Stomach (tissue), 19 donors: ENCODE measurements at places on chromosomes 4 and X. TPM values are rescaled to one million over a fixed set of nuclear protein-coding genes. Genes with fewer than 3 reads are reported as not detected.

Gene RAB39B
- under 0.01 TPM for total RNA-seq

Gene SSX4B
- not detected for total RNA-seq

Gene SLC49A3
- 12.8 TPM for total RNA-seq

Gene HSFX3
- total RNA-seq, result not detected

DNA sequence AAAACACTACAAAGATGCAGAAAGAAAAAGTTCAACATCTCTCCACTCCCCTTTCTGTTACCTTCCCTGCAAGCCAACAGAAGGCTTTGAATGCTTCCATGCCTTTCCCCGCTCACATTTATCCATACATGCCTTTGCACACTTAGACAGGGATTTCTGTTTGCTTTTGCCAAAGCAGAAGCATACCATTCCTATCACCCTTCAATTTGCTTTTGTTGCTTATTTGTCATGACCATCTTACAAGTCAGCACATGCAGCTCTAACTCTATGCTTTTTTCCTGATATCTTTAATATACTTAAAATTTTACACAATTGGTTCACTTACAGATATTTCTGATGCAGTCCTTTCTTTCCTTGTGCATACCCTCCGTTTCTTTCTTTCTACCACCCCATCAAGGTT, 169.6 kb downstream of the CORIN start:
- DNase-seq, result no peak

GRCh38 chr4:19945979-19946380, 305.7 kb upstream of the SLIT2 start:
- DNase-seq, result peak; percentile 5

DNA sequence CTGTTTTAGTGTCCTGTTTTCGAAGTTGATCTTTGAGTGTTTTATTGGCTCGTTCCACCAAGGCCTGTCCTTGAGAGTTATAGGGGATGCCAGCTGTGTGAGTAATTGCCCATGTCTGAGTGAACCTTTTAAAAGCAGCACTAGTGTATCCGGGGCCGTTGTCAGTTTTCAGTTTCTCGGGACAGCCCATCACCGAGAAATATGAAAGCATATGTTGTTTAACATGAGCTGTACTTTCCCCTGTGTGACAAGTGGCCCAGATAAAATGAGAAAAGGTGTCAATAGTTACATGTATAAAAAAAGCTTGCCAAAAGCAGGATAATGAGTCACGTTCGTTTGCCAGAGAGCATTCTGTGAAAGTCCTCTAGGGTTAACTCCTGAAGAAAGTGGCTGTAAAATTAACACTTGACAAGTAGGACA, 48.6 kb upstream of the RASSF6 start:
- DNase-seq, result no peak

DNA sequence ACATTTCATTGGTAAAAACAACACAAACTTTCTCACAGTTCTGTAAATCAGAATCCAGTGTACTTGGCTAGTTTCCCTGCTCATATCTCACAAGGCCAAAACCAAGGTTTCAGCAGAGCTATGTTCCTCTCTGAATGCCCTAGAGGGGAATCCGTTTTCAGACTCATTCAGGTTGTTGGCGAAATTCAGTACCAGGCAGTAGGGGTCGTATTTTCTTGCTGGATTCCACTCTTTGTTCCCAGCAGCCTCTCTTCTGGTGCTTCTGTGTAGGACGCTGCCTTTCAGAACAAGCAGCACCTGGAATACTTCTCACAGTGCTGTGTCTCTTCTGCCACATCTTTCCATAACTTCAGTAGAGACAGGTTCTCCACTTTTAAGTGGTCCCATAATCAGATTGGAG, 351.9 kb downstream of the PCDH18 start:
- no peak for DNase-seq

DNA sequence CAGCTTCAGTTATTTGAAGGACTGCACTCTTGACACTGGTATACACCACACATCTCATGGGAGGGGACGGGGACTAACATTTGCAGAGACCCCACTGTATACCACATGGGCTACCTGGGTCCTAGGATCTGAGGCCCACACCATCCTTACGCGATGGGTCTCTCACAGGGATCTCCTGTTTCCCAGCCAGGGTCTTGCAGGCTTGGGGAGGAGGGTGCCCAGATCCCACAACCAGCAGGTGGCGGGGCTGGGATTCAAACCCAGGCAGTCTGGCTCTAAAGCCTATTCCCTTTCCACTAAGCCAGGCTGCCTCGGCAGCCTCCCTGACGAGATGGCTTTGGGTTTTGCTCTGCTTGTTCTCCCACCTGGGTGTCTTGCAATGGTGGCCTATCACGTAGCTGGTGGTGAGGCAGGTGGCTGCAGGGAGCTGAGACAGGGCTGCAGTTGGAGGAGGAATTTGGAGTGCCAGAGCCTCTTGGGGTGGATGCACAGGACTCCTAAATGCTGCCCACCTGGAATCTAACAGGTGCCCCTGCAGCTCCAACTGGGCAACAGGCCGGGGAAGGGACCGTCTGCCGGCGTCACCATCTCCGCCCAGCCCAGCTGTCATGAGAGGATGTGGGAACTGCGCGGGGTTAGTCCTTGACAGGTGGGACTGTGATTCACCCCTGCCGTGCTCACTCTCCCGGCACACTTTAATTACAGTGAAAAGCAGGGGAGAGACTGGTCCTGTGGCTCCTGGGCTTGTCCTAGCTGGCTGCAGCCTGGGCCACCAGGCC, 110.7 kb downstream of the PSAPL1 start:
- no peak for DNase-seq

- no peak for DNase-seq
Observed at GRCh38 chr4:126766241-126766640, 866.5 kb upstream of the INTU start.

DNA sequence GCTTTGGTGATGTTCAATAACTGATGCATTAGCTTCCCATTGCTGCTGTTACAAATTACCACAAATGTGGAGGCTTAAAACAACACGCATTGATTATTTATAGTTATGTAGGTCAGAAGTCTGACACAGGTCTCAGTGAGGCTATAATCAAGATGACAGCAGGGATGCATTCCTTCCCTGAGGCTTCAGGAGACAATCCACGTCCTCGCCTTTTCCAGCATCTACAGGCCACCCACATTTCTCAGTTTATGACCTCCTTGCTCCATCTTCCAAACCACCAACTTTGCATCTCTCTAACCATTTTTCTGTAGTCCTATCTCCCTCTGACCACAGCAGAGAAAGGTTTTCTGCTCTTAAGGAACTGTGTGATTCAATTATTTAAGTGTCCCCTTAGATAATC, 92.5 kb downstream of the GASK1B start:
- DNase-seq, result no peak

GRCh38 chrX:119087121-119087520, 14.3 kb downstream of the CT47C1 start:
- DNase-seq, result no peak

- DNase-seq, result no peak
Observed at GRCh38 chr4:112751447-112751846, 114.5 kb downstream of the LARP7 start.

- DNase-seq, result peak; percentile 30
Observed at GRCh38 chr4:88320780-88321373, 36.5 kb upstream of the PPM1K start.

DNA sequence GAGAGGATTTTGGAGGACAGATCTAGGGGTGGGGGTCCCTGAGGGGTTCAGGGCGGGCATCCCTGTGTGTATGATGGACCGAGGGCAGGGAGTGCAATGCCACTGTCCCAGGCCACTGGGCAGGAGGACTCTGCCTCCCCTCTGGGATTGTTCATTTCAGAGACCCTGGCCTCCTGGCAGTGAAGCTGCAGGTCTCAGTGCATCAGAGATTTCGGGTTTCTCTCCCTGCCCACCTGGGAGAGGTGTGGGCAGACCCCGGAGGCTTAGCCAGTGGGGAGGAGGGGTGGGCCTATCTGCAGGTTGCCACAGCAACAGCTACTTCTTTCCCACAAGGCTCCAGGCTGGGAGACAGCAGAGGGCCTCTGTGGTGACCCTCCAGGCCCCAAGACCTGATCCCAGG, 80.1 kb upstream of the LRPAP1 start:
- no peak for DNase-seq

DNA sequence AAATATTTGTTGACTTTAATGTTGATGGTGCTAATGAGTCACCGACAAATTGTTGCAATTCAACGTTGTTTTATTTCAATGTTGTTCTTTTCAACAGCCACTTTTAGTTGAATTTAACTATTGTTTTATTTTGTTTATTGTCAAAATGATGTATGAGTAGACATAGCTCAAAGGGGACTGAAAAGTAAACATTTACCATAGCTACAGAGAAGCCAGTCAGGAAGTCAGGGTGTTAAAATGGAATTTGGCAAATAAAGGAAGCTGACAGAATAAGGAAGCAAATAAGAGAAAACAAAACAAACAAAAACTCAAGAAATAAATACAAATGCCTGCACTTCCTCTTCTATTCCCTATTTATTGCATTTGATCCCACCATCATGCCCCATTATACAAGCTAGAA, 648.4 kb upstream of the HTR2C start:
- DNase-seq, result no peak

- DNase-seq, result no peak
Observed at GRCh38 chr4:25859429-25860148, 3.2 kb downstream of the SEL1L3 start.

DNA sequence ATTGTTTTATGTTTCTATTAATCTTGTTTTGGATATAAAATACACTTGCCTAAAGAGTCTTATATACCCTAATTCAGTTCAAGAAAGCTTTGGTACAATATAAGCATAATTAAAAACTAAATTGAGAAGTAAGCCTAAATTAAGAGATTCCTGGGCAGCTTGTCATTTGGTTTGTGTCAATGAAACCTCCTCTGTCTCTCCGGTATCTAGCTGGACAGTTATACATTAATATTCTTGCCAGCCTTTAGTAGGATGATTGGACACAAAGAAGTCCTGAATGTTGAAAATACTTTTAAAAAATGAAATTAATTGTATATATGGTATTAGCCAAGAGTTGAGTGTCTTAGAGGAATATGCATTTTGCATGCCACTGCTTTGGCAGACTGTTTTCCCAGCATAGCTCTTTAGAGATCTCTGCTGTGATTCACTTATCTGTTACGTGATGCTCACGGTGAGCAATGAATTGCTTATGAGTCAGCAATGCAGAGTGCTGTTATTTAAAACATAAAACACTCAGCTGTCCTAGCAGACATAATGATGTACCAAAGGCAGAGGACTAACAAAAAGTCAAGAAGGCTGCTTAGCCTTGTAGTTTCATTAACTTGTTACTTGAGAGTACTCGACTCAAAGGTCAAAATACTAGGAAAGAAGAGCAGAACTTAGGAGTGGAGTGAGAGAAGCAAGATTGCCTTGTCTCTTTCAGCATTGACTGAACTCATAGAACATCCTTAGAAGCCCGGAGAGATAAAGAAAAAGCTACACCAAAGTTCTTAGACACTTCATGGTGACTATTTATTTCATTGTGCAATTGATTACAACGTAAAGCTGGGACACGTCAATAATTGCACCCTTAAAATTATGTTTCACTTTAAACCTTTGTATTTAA, 1296.1 kb upstream of the PCDH7 start:
- DNase-seq, result no peak

- no peak for DNase-seq
Observed at GRCh38 chr4:8365951-8366350, 74.6 kb downstream of the ACOX3 start.

DNA sequence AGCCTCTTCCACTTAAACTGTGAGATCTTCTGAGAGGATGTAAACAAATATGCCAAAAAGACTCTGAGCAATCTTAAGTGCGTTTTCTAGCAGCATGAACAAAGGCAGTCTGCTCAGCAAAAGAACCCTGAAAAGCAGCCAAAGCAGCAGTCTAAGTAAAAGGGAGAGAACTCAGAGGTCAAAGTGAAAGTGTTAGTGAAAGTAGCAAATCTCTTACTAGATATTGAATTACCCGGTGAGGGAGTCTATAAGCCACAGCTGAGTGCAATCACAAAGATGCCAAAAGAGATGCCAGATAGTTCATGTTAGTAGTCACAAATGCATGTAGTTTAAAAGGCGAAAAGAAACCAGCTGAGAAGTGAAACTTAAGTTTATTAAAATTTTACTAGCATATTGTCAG, 7.9 kb upstream of the GNRHR start:
- peak; percentile 16 for DNase-seq

DNA sequence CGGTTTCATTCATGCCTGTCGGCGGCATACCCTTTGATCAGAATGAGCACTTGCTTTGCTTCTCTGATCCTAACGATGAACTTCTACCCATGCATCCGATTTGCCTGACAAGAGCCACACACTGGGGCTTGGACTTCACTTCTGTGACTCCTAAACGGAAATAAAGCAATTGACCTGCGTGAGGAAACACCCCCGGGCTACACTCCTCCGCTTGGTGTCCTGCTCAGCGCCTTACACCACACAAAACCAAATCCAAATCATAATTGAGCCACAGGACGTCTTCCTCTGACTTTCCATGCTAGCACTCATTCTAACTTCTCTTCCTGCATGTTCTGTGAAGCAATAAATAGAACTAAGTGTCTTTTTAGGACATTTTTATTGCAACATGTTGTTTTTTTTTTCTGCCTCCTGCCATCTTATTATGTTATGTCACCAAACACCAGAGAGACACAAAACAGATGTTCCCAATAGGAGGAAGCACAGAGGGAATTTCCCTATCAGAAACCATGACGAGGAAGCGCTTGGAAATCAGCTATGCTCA, 110.8 kb upstream of the FAM9B start:
- no peak for DNase-seq

GRCh38 chrX:155841232-155841631, 39.9 kb upstream of the VAMP7 start:
- DNase-seq, result no peak

GRCh38 chr4:105976915-105977314, 81.6 kb downstream of the NPNT start:
- DNase-seq, result no peak

DNA sequence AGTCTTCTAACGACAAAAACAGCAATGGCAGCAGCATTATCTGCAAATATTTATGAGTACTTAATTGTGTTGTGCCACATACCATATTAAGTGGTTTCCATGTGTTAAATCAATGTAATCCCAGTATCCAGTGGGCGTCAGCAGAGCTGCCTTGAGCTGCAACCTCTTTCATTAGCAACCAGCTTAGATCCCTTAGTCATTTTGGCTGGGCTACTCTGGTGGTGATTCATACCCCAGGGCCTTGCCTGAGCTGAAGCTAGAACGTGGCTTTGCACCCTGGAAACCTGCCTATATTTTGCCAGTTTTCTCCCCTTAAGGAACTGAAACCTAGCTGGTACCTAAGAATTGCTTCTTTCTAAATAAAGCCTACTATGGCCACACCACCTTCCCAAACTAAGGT, 474.3 kb upstream of the FTHL17 start:
- DNase-seq, result no peak
